ENCODE measurements at places on chromosomes 6 and 20.

DNA sequence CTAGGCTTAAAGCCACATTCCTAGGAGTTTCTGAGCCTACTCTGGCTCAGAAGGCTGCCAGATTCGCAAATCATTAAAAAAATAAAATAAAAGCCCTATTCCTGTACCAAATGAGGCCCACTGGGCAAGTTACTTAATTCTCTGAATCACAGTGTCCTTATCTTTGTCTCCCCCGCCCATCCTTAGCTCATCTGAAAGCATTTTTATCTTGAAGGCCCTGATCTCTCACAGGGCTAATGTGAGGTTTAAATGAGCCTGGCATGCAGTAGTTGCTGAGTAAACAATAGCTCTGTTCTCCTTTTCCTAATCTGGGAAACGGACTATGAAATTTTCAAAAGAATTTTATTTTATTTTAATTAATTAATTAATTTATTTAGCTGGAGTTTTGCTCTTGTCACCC, 2.1 kb upstream of the ZBTB12 start:
- no peak for DNase-seq

GRCh38 chr6:170347975-170348374, 41.4 kb downstream of the FAM120B start:
- DNase-seq, result no peak

DNA sequence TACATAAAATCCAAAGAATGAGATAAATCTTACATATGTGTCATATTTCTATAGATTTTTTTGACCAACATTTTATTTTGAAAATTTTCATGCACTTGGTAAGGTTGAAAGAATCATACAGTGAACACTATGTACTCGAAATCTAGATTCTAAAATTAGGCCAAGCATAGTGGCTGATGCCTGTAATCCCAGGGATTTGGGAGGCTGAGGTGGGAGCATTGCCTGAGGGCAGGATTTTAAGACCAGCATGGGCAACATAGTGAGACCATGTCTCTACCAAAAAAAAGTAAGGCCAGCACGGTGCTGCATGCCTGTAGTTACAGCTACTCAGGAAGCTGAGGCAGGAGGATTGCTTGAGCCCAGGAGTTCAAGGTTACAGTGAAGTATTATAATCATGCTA, 158.6 kb downstream of the LAMA2 start:
- no peak for DNase-seq

DNA sequence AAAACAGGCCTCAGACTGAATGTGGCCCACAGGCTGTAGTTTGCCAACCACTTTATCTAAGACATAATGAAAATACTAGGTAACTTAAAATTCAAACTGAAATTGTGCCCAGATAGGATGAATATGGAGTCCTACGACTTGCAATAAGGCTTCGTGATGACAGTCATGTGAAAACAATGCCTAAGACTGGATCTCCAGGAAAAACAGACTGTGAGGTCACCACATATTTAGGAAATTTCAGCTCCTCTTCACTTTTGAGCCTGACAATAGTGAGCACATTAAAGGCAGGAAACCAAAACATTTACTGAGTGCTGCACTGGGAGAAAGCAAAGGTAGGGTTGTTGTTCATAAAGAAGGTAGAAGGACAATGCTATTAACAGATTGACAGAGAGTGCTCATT, 50.0 kb downstream of the RTN4IP1 start:
- no peak for DNase-seq

DNA sequence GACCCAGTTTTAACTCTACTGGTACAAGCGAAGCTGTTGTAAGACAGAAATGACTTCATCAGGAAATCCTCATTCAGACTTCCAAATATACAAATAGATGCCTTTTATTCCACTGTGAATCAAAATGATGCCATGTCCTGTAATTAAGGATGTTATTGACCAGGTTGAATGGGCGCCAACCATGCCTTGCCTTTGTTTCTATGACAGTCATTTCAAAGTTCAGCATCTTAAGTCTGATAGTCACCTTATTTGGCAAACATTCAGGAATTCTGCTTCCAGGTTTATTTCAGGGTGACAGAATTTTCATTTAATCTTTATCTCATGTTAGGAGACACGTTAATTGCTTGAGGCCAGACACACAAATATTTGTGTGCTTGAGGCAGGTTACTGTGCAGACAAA, 592.8 kb upstream of the JAG1 start:
- no peak for DNase-seq

Measured in ecto neural progenitor cell (in vitro differentiated cells).